ENCODE measurements at places on chromosomes 1 and 21.

DNA sequence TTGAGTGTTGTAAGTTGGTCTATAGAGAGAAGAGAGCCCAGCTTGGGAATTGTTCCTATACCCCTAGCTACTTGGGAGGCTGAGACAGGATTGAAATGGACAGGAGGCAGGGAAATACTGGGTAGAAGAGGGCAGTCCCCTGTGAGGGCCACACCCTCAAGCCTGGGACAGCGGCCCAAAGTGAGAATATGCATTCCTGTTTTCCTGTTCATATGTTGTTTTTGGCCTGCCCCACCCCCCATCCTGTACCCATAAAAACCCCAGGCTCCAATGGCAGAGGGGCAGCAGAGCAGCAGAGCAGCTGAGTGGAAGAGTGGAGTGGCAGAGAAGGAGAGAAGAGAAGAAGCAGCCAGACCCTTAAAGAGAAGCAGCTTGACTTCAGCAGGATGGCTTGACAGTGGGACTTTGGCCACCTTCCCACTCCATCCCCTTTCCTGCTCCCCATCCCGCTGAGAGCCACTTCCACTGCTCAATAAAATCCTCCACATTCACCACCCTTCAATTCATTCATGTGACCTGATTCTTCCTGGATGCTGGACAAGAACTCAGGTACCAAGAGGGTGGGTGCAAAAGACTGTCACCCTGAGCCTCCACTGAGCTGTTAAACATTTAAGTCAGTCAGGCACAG, 70.6 kb upstream of the PUM1 start:
- DNase-seq, result no peak

GRCh38 chr1:37410105-37410504, 64.3 kb upstream of the ZC3H12A start:
- no peak for DNase-seq

DNA sequence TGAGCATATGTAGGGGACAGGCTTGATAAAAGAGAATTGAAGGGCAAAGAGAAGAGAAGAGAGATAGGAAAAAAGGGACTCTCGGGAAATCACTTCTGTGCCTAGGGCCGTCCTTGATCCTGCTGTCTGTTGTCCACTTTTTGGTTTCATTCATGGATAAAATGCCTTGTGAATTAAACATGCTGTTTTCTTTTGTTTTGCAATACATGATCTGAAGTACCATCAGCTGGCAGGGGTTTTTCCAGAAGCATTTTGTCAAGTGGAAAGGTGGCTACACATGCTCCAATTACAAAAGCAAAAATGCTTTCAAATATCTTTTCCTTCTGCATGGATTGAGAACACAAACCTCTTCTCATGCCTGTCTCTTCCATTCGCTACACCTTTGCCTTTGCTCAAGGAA, 361.7 kb downstream of the PDE4B start:
- DNase-seq, result no peak

DNA sequence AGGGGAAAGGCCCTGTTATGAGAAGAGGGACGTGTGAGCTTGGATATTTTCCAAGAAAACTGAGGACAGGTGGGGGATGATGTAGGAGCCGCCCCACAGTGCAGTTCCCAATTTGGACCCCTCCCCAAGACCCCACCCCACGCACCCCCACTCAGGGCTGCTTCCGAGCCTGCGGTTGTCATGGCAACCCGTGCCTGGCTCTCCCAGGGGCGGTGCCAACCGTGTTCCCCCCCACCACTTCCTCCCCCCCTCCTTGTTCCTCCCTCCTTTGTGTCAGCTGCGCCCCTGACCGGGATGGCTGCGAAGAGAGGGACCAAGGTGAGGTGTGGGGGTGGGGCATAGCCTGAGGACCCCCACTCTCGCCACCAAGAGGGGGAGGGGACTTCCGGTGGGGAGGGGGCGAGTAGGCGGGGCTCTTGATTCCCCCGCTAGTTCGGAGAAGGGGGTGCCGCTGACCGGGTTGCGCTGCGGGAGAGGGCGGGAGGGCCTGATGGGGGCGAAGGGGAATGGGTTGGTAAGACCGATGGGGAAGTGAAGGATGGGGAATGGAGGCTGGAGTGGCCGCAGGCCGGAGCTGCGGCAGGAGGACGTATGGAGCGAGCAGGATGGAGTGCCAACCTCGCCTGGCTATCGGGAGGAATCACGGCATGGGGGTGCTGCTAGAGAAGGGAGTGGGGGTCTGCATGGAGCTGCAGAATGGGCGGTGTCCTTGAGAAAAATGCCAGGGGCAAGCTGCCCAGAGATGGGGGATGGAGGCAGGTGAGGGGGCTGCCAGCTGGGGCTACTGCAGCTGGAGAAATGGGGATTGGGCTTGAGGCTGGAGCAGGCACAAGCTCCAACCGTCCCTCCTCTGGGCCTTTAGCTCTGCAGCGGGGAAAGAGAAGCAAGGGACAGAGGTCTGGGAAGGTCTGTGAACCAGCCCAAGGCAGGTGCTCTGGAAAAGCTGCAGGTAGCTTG, 953 bp downstream of the TRIM46 start:
- peak; percentile 70 for DNase-seq

DNA sequence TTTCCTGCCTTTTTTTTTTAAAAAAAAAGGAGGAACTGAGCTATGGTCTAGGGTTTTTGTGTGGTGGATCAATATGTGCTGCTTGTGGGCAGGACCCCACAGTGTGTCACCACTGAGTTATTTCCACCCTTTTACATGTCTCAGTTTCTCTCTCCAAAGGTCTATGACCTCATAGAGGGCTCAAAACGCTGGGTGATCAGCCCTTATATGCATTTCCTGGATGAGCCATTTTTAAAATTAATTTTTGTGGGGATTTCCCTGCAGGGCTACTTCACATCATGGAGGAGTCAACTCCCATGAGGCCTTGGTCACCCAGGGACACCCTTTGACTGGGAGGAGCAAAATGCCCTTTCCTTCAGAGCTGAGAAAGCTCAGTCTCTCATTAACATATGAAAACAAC, 20.7 kb upstream of the HAO2 start:
- no peak for DNase-seq

- no peak for DNase-seq
Observed at GRCh38 chr1:50634251-50634650, 211.0 kb upstream of the DMRTA2 start.

- DNase-seq, result no peak
Observed at GRCh38 chr1:20123722-20124455, 4.6 kb upstream of the PLA2G2D start.

DNA sequence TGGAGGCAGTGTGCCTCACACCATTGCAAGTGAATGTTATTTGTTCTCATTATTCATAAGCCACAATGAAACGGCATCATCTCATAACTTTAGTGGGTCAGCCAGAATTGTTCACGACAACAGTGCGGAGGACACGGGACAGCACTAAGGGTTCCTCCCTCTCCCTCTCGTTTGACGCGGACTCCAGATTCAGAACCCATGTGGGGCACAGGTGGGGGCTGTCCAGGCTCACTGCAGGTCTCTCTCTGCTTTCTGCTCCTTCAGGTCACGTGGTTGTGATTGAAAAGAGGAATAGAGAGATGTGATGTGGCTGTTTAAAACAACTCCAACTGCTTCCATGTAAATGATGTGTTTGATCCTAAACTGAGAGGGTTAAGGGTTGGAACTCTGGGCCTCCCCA, 13.5 kb downstream of the RUNX1 start:
- no peak for DNase-seq

DNA sequence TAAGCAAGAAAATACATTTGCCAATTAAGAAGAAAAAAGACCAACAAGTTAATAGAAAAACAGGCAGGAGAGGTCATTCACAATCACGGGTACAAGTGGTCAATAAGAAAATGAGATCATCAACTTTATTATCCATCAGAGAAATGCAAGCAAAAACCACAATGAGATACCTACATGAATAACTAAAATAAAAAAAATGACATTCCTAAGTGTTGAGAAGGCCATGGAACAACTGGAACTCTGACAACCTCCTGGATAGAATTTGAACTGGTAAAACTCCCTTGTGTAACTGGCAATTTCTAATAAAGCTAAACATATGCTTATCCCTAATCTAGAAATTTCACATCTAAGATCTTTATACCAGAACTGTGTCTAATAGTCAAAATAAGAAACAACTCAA, 135.4 kb upstream of the BACE2 start:
- no peak for DNase-seq

DNA sequence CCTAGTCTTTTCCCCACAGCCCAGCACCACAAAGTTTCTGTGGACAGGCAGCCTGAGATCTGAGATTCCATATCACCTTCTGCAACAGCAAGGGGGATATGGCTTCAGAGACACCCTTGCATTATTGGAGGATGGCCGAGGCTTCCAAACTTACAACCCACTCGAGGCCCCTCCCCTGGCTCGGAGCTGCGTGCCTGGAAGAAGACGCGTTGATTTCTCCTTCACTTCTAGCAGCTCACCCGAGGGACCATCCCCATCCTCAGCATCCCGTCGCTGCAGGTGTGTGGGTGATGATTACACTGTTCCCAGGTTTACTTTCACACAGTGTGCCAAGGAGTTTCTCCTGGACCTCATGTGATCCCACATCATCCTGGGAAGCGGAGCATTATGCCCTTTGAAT, 277.9 kb downstream of the MATN1 start:
- no peak for DNase-seq

DNA sequence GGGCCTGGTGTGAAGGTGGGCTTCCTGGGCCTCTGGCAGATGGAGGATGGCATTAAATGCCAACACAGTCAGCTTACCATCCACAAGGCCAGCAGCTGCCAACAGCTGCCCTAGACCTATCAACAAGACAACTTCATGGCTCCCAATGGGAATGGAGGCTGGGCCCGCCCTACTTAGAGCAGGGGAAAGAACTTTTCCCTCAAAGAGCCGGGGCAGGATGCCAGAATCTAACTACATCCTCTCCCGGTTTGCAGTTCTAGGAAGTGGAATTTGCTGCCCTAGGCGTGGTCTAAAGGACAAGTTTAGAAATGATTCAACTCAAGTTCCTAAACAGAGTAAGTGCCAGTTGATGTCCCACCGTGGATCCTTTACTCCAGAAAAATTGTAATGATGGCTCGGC, 13.1 kb downstream of the ICMT start:
- no peak for DNase-seq

- DNase-seq, result no peak
Observed at GRCh38 chr21:31282095-31282709, 61.9 kb downstream of the TIAM1 start.

- no peak for DNase-seq
Observed at GRCh38 chr1:216223486-216223885, 199.8 kb downstream of the USH2A start.

DNA sequence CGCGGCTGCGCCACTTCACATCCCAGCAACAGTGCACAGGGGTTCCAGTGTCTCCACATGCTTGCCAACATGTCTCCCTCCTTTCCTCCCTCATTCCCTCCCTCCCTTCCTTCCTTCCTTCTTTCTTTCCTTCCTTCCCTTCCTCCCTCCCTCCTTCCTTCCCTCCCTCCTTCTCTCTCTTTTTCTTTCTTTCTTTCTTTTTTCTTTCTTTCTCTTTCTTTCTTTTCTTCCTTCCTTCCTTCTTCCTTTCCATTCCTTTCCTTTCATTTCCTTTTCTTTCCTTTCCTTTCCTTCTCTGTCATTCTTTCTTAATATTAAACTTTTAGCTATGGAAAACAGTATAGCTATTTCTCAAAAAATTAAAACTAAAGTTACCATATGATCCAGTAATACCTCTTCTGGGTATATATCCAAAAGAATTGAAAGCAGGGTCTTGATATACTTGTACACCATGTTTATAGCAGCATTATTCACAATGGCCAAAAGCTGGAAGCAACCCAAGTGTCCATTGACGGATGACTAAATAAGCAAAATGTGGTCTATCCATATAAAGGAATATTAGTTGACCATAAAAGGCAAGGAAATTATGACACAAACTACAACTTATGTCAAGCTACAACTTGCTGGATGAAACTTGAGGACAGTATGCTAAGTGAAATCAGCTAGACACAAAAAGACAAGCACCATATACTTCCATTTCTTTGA, 55.0 kb upstream of the TLR5 start:
- no peak for DNase-seq

DNA sequence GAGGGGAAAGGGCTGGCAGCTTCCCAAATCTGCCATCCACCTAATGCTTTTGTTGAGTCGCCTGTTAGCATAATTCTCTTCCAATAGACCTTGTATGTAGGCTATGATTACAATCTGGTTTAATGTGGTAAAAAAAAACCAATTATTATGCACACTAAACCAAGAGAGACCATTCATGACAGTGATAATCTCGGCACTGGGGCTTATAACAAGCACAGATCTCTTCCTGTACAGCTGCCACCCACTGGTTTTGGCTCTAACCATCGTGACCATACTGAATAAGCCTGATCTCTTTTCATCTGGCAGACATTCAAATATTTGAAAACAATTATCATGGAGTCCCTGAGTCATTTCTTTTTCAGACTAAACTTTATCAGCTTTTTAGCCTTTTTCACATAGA, 12.0 kb upstream of the SYT14 start:
- no peak for DNase-seq

DNA sequence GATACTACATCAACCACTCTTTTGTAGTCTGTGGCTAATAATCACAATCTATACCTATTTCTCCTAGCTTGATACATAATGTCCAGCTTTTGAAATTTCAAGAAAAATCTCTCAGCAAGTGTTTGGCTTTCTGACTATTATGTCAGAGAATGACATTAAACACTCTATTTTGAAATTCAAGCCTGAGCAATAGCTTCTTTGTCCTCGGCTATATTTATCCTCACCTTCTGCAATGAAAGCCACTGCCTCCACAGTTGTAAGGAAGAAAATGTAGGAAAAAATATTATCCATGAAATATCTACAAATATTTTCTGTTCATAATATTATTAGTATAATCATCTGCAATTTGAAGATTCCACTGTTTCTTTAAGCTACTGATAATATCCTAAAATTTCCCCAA, 22.1 kb downstream of the LRRC7 start:
- no peak for DNase-seq

DNA sequence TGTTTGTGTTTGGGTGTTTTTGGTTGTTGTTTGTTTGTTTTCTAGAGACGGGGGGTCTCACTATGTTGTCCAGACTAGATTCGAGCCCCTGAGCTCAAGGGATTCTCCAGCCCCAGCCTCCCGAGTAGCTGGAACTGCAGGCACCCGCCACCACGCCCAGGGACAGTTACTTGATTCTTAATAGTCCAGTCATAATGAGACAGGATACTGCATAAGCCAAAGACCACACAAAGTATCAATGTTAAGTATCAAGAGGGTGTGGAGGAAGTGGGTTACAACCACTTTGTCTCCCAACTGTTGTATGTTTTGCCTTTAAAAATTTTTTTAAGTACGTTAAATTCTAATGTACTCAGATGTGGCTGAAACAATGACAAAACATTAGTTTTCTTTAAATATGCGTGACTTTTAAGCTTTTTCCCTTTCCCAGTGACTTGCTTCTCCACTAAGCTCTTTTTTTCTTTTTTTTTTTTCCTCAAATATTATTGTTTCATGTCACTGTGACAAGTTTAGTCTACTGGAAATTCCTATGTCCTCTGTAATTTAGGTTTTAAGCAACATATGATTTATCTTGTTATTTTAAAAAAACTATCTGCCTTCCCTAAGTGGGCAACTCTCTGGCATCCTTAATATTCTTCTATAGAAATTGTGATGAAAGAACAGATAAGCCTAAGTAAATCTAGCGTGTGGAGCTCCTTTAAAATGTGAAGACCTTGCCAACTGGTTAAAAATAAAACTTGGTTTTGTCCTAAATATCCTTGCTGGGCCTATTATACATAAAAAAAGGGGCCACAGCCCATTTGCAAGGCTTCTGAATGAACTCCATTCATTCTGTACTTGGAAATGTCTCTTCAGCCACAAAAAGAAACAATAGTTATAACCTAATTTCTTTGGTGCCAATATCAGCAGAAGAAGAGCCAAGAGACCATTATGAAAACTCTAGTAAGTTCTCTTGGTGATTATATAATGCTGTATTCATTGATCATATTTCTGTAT, 56.2 kb upstream of the DPH5 start:
- peak; percentile 57 for DNase-seq

GRCh38 chr21:39386194-39386593, 37.3 kb upstream of the HMGN1 start:
- no peak for DNase-seq
